ENCODE measurements at places on chromosomes 1 and 21.

DNA sequence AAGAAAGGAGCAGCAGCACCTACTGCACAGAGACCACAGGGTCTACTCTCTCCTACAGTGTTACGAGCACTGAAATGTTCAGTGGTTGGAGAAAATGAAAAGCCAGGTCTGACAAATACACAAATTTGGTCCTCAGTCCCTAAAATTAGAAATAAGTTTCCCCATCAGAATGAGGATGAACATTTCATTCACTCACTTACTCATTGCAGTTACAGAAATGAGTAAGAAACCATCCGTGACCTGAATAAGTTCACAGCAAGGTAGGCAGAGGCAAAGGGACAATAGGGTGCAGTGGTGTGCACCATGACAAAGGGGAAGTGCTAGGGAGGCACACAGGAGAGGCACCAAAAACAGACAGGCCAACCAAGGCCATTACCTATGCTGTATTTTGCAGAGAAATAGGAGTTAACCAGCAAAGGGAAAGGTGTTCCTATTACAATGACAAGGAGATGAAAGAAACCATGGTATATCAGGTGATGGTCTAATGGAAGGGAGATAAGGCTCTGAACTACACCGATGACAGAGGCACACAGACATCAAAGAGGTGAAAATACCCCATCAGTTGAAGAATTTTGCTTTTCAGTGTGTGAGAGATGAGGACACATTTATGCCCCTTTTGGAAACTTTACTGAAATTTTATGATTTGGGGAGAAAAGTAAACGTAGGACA is 29.4 kb downstream of the VAV3 start:
- no peak for DNase-seq

DNA sequence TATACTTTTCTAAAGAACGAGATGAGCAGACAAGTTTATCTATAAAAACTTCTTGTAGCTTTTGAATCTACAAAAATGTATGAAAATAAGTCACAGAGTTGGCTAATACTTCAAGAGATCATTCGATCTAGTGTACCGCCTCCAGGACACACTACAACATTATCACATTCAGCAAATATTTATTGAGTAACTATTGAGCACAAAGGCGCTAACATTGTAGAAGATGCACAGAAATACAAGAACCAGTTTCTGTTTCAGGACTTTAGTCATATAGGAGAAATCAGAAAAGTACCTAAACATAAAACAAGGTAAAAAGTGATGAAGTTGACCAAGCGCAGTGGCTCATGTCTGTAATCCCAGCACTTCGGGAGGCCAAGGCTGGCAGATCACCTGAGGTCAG is 20.6 kb downstream of the WASF2 start:
- no peak for DNase-seq

GRCh38 chr21:44924606-44925377 is 4.1 kb upstream of the ITGB2 start:
- DNase-seq: no peak

- no peak for DNase-seq
These were observed 41.3 kb downstream of the RPAP2 start for GRCh38 chr1:92340154-92340553.

DNA sequence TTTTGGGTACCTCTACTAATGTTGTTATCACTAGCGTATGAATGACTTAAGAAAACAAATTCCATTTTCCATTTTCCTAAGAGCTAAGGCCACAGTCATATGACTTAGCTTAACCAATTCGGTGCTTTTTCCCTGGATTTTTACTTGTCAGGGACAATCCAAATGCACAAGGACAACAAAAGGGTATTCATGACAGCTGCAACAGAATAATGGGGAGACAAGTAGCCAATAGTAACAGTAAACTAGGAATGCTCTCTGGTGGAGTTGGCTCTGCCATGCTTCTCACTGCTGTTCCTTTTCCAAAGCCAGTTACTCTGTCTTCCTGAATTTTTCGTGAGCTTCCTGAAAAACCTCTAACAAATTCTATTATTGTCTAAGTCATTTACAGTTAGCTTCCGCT is 52.9 kb downstream of the LRRIQ3 start:
- DNase-seq: no peak

- DNase-seq: peak; percentile 51
These were observed 5.0 kb downstream of the NOS1AP start for GRCh38 chr1:162074276-162075005.

GRCh38 chr21:46294647-46295176 is 8.6 kb downstream of the YBEY start:
- DNase-seq: peak; percentile 78

- DNase-seq: no peak
These were observed 43.0 kb downstream of the KDM1A start for GRCh38 chr1:23062271-23062670.

GRCh38 chr1:225156254-225156653 is 226.8 kb downstream of the DNAH14 start:
- DNase-seq: peak; percentile 60

GRCh38 chr1:151867321-151867720 is 13.8 kb upstream of the THEM5 start:
- DNase-seq: no peak

DNA sequence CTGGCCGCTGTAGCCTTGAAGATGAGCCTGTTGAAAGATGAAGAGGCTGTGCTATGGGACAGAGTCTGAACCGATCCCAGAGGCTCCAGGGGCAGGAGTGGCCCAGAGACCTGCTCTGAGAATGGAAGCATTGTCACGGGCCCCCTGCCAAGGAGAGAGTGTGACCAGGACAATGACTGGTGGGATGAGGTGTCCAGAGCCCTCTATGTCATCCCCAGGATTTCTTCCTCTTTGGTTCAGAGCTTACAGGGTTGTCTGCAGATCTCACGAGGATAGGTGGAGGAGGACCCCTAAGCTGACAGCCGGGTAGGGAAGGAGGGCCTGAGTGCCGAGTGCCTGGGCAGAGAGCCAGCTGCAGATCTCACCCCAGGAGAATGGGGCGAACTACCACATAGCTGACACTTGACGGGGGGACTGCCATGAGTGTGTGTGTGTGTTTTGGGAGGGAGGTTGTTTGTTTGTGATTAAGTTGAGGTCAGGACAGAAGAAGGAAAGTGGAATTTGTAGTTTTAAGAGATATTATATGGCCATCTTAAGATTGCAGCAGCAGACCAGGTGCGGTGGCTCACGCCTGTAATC is 25.4 kb downstream of the PIK3CD start:
- no peak for DNase-seq

DNA sequence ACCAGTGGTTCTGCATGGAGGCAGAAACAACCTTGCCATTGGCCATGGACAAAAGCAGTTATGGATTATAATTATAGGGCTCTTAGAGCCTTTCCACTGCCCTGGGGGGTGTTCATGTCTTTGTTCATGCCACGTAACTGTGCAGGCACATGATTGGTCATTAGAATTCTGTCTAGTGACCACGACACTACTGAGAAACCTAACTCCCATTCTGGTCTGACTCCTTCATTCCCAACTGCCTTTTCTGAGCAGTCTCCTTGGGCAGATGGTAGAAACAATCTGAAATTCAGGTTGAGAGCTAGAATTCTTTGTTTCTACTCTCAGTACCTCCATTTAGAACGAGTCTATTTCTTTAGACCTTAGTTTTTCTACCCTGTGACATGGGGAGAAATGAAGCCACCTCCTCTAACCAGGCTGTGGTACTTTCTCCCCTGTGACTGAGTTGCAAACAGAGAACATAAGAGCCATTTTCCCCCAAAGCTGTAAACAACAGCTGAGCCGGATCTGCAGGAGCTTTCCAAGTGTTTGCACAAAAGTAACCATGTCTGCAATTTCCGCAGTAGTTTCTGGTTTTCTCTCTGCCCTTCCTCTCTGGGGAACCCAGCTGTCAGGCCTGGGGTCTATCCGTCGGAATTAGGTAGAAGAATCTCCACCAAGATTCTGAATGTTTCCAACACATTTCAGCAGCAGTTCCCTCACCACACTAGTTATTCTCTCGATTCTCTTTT is 37.7 kb upstream of the IPO9 start:
- DNase-seq: no peak

DNA sequence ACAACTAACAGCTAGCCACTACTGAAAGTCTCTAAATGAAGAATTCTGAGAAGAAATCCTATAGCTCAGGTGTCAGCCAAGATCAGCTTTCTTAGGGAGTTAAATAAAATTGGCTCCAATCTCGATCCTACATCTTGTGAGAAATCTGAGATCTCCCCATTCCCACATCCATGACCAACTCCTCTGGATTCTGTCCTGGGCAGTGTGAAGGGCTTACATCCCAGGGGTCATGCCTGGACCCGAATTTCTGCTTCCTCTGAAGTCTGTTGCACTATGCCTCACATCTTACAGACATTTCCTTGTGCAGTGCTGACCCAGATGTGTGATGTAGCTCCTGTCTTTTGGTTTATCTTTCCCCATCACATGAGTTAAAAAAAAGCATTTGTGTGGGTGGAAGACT is 4.8 kb upstream of the TNN start:
- DNase-seq: no peak

DNA sequence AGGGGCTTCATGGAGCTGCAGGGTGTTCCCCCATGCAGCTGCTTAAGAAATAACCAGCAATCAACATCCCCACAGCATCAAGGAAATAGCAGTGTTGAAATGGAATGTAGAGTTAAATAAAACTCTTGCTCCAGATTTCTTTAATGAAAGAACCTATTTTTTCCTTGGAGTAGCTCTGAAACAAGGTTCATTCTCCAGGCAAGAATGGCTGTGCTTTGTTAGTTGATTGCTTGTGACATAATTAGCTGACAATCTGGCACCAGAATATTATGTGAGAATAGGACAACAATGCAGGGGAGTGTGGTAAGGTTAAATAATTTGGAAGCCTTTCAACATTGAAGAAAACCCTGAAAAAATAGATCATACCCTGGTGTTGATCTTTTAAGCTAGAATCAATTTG is 254.2 kb upstream of the RRP15 start:
- no peak for DNase-seq

DNA sequence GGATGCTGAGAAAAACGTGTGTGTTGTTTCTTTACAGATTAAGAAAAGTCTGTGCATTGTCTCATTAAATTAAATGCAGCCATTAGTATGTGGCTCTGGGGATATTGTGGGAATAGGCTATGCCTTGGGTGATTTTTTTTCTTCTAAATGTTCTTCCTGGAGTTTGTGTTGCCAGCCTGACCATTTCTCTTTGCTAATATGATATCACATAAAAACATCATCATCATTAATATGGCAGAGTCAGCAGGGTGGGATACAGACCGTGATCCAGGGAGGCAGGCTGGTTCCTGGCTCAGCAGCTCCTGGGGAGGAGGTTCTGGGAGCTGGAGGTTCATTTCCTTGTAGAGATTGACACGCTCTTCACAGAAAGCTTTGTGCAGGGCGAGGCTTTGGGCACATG is 60.7 kb upstream of the SELENON start:
- no peak for DNase-seq

GRCh38 chr1:83060221-83060620 is 938.7 kb downstream of the TTLL7 start:
- peak; percentile 17 for DNase-seq

- DNase-seq: peak; percentile 61
These were observed 497.4 kb downstream of the DISC1 start for GRCh38 chr1:232123775-232124659.

DNA sequence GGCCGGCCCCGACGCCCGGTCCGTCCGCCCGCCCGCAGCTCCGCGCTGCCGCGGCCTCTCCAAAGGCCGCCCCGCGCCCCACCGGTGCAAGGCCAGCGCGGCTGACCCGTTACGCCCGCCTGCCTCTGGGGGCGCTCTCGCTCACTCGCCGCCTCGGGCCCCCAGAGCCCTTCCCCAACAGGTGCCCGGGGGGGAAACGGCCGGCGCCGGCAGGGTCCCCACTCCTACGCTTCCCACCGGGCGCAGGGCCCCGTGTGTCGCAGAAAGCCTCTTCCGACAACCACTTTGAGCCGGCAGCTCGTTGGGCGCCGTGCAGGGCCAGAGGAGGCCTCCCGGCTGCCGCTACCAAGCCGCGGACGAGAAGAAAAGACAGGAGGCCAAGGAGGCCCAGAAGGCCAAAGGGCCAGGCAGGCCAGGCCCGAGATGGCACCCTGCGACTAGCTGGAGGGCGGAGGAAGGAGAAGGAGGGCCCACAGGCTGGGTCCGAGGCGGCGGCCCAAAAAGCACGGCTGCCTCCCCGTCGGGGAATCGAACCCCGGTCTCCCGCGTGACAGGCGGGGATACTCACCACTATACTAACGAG is 64.9 kb upstream of the FCGR2A start:
- DNase-seq: peak; percentile 77

DNA sequence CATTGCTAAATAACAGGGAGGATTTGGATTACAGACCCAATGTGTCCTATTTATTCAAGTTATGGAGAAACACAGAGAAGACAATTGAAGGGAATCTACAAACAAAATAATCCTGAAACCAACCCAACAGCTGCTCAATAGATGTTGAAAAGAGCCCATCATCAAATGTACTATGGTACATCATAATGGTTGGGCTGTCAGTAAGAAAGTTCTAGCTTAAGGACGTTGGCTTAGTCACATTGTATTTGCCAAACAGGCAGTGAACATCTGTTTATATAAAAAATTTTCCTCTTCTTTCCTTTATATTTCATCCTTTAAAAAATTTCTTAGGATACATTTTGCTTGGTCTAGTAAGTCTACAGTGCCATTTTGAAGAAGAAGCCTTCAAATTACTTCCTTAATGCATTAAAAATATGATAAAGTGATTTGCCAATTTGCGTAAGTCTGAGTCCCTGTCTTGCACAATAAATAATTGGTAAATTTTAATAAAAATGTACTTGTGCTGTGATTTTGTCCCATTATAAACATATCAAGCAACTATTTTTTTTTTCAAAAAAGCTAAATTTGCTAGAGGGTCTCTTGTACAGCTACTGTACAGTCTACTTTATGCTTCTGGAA is 14.4 kb downstream of the MAP3K7CL start:
- peak; percentile 46 for DNase-seq

DNA sequence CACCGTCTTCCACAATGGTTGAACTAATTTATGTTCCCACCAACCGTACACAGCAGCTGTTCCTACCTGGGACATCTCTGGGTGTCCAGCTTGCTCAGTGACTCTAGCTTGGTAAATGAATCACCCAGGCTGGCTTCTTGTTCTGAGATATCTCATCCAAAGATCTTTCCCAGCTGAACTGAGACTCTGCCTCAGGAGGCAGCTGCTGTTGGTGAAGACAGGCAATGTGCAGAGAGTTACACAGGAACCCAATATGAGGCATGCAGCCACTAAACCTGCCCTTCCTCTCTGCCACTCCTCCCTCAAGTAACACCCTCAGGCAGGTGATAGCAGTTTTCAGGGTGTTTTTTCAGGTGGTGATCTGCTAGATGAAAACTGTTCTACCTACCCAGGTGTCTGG is 14.0 kb upstream of the FOXO6 start:
- peak; percentile 56 for DNase-seq

Data from M059J (cell line).